ENCODE measurements at places on chromosomes 2 and 18.

- DNase-seq = no peak
Measured at GRCh38 chr2:127618551-127619202, 27.3 kb upstream of the GPR17 start.

DNA sequence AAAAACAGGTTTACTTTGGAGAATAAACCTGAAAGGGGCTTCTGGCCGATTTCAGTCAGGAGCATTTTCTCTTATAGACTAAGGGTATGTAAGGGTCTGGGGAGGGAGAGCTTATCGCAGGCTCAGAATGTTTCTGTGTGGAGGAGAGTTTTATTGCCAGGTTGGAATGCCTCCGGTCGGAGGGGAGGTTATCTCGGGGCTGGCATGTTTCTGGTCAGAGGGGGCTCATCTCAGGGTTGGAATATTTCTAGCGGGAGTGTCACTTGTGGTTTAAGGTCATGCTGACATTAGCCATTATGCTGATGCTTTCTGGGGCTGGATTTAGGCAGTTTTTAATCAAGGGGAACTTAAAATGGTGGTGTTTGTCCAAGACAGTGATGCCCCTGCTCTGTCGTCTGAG lies 333.6 kb downstream of the METTL4 start:
- DNase-seq = no peak

DNA sequence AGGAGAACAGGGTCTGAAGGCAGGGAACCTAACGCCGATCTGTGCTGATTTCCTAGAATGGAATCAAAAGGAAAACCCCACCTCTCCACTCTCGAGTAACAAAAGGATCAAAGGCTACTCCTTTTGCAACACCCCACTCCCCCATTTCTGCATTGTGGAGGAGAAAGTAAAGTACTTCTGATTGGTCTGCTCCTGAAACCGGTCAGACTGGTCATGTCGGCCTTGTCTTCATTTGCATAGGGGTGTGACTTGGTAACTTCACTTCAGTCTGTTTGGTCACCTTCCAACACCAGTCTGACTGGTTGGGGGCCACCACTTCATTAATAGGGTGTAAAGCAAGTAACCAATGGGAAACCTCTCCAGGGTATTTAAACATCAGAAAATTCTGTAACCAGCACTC lies 771.9 kb downstream of the ERBB4 start:
- no peak for DNase-seq

DNA sequence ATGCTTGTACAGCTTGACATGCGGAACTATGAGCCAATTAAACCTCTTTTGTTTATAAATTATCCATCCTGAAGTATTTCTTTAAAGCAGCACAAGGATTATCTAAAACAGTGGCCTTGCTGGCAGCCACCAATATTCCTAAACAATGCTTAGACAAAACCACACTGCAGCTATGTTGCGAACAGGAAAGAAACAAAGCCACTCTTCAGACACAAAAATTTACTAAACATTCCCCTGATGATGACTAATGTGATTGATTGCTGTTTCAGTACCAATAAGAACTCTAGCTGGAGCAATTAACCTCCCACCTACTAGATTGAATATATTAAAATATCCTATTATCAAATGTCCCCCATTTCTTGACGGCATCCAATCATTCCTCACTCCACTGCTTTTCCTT lies 325.8 kb upstream of the REG3G start:
- no peak for DNase-seq

DNA sequence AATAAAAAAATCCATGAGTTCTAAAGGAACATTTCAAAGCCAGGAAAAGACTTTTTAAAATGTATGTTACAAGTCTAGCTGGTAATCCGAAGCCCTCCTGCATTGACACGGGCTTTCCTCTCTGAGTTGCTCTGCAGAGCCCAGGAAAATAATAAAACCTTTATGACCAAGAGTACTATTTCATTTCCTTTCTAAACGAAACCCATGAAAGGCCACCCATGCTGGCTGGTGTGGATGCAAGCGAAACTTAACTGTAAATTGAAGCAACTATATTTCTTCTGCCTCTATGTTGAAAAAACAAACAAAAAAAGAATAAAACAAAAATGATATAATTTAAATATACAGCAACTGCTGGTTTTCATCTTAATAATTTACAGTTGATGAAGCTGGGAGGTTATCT lies 41.3 kb upstream of the ZNF532 start:
- no peak for DNase-seq
